ENCODE measurements at places on chromosomes 1 and 21.

DNA sequence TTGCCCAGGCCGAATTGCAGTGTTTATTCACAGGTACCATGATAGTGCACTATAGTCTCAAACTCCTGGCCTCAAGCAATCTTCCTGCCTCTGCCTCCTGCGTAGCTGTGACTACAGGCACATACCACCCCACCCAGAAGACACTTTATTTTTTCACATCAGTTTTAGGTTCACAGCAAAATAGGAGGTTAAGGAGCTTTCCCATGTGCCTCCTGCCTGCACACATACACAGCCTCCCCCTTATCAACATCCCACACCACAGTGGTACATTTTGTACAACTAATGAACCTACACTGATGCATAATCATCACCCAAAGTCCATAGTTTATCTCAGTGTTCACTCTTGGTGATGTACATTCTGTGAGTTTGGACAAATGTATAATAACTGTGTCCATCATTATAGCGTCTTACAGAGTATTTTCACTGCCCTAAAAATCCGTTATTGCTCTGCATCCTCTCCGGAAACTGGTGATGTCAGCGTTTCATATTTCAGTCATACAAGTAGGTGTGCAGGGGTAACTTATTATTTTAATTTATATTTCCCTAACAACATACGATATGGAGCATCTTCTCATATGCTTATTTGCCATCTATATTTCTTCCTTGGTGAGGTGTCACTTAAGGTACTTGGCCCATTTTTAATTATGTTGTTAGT is 23.2 kb downstream of the OR13G1 start:
- no peak for DNase-seq

GRCh38 chr1:232577772-232578171 is 52.2 kb downstream of the SIPA1L2 start:
- no peak for DNase-seq

- DNase-seq: no peak
These were observed 208.1 kb upstream of the MAP1LC3C start for GRCh38 chr1:242206994-242207393.

DNA sequence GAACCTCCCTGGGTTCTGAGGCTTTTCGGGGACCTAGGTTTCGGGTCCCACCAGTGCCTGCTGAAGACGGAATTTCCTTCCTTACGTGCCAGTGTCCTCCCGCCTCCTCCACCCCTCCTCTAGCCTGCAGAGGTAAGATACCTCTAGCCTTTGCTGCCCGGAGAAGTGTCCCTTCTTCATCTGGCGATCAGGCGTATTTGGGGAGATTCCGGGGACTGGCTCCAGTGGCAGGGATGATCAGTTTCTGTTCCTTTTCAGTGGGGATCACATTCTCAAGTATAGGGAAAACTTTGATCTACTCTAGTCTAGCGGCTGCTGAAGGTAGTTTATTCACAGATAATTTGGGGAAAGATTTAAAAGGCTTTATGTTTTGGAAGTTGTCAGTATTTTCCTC is 674 bp downstream of the CEP350 start:
- no peak for DNase-seq

DNA sequence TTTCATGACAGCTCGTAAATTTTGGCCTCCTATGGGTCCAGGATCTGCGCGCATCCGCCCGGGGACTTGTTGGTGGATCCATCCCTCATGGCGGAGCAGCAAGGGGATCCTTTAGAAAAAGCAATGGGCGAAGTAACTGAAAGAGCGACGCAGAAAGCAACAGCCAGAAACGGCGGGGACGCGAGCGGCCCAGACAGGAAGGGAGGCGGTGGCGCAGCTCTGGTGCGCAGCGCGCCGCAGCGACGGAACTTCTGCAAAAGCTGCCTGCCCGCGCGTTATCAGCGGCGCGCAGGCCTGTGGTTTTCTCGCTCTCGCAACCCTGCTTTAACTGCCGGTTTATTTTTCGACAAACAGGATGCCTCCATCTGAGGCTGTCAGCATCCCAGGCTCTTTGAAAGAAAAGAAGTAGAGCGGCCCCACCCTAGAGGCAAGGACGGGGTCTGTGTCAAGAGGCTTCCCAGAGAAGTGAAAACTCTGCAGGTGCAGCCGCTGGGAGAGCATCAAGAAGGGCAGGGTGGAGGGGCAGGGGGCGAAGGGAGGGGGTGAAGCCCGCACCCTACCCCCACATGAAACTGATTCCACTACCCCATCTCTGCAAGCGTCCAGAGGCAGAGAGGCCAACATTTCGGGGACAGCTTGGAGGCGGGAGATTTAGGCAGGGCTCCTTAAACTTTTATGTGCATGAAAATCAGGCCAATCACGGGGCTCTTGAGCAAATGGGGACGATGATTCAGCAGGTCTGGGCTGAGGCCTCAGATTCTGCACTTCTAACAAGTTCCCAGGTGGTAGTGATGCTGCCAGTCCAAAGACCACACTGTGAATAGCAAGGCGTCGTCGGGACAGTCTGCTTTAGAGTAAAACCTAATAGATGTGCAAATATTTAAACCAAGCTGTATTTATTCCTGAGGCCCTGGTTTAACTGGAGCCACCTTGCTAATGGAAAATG is 22.2 kb downstream of the RUNX1 start:
- no peak for DNase-seq

- DNase-seq: no peak
These were observed 1.2 kb upstream of the CENPS start for GRCh38 chr1:10428984-10429383.

DNA sequence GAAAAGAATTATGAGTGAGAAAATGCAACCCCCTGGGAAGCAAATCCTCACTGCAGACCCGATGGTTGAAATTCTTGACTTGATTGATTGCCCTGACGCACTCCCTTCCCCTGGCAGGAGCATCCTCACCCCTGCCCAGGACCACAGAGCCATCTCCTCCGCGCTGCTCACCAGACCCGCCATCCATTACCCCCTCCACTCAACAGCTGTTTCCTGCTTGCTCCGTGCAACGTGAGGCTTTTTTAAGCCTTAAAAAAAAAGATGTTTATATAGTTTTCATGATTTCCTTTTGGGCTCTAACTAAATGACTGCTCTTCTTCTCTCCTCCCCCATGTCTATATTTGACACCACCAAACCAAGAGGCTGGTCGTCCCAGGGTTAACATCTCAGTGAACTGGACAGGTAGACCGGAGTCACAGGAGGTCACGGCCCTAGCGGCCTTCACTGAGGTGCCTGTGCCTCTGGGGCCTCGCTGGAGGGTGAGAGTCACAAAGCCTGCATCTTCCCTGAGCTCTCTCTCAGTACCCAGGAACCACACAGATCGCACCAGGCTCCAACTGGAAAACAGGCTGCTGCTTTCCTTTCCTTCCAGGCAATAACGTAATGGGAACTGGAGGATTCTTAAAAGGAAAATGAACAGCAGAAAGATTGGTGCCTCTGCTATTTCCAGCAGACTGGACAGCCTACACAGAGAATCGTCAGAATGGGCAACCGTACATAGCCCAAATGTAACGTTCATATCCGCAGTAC is 49.8 kb downstream of the ZBTB18 start:
- no peak for DNase-seq

- no peak for DNase-seq
These were observed 82.8 kb downstream of the GLUL start for GRCh38 chr1:182308826-182309225.

- no peak for DNase-seq
These were observed 92.0 kb downstream of the VWA5B1 start for GRCh38 chr1:20382711-20383110.

- DNase-seq: no peak
These were observed 36.3 kb downstream of the ERICH3 start for GRCh38 chr1:74637296-74637695.

GRCh38 chr1:177210071-177210470 is 39.3 kb downstream of the BRINP2 start:
- DNase-seq: no peak

GRCh38 chr1:52856026-52856425 is 13.5 kb downstream of the ZYG11A start:
- DNase-seq: no peak

DNA sequence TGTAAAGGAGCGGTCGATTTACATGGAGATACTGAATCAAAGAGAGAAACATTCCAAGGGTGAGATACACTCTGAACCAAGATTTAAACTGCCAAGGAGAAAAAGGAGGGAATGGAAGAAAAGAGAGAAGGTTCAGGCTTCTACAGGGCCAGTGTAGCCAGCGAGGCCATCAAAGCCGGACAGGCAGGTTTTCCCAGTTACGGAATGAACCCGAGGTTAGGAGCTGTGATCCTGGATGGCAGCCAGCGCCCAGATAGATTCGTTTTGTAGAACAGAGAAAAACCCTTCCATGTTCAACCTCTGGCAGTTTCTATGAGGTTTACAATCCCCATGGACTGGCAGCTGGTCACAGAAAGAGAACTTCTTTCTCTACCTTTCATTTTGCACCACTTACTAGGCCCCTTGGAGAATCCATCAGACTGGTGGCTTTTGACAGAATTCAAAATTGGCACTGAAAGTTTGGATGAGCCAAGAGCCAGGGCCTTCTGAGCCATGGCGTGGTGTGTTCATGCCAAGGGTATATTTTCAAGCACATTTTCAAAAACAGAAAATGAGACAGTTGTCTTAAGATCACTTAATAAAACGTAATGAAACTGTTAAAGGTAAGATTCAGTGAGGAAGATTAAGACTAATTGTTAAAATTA is 171.5 kb downstream of the RUNX1 start:
- no peak for DNase-seq

DNA sequence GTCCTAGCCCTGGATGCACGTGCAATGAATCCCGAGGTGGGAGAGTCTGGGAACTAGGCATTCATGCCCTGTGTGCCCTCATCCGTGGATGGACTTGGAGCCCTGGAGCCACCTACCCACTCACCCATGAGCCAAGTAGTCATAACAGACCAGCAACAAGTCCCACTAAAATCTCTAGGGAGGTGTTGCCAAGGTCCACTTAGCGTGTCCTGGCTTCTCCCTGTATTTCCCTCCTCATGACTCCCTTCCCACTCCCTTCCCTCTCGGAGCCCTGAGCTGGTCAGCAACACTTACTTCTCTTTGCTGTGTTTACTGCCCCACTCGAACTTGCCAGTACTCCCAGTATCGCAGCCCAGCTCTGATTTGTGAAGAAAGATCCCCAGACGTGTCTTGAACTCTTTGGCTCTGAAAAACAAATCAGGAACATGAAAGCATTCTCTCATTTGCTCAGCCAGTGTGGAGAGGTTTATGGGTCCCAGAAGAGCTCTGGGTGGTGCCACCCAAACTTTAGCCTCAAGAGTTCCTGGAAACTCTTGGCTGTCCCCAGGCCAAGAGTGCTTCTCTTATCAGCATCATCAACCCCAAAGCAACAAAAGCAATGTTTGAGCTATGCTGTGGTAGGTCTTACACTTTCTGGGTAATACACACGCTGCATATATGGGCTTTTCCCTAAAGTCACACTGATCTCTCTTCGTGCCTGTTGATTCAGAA is 1.1 kb downstream of the RGS16 start:
- DNase-seq: no peak

GRCh38 chr1:240618946-240619345 is 7.0 kb upstream of the GREM2 start:
- DNase-seq: no peak

All from retinal pigment epithelial cell (primary cell).